ENCODE measurements at places on chromosomes 2 and 18.

- DNase-seq = peak; percentile 80
Observed at GRCh38 chr18:46281185-46282176, 177.3 kb downstream of the HAUS1 start.

GRCh38 chr2:129892360-129892759, 87.1 kb upstream of the RAB6C start:
- DNase-seq = no peak

GRCh38 chr2:10536569-10537133, 88.5 kb upstream of the ODC1 start:
- no peak for DNase-seq

- DNase-seq = peak; percentile 24
Observed at GRCh38 chr18:49813069-49813318, 339 bp downstream of the ACAA2 start.

DNA sequence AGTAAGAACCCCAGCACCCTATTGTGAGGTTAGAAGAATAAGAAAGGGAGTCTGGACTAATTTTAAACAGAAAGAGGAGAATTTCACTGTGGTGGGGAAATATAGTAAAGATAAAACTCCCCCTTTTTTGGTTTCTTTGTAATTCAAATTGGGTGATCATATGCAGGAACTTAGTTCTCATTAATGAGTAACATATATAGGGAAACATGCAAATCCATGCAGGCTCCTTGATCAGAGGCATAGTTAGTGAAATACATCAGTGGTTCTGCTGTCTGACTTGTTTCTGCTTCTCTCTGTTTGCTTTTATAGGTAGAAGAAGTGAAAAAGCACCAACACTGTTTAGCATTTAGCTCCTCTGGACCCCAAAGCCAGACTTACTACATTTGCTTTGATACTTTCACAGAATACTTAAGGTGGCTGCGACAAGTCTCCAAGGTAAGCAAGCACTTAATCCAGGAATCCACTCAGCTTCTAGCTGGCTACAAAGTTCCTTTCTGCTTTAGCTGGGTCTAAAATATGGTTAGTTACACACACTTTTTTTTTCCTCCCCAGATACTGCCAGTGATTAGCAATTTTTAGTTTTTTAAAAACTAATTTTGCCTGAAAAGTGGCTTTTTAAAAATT, 123.2 kb downstream of the PHLPP1 start:
- no peak for DNase-seq

GRCh38 chr2:62568983-62569837, 63.2 kb upstream of the TMEM17 start:
- DNase-seq = no peak

DNA sequence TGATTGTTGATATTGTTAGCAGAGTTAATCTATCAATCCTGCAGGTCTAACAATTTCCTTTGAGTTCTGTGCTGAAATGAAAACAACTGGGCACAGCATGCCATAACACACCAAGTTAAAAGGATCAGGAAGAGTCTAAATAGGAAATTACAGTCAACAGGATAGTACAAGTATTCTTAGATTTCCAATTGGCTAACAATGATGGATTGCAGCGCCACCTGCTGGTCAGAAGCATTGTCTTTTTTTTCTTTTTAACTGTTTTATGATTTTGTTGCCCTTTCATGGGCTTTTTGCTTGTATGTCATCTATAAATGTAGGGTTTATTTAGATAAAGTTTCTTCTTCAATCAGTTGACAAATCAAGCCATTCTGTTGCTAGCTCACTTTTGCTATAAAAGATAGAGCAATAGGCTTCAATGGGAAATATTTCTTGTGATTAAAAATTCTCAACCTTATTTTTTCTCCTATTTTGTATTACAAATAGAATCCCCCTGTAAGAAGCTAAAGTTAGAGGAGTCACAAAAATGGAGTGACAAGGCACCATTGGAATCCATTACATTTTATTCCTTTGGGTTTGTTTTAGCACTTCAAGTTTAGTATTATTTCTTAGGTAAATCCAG, 40.8 kb upstream of the RPRM start:
- peak; percentile 45 for DNase-seq

DNA sequence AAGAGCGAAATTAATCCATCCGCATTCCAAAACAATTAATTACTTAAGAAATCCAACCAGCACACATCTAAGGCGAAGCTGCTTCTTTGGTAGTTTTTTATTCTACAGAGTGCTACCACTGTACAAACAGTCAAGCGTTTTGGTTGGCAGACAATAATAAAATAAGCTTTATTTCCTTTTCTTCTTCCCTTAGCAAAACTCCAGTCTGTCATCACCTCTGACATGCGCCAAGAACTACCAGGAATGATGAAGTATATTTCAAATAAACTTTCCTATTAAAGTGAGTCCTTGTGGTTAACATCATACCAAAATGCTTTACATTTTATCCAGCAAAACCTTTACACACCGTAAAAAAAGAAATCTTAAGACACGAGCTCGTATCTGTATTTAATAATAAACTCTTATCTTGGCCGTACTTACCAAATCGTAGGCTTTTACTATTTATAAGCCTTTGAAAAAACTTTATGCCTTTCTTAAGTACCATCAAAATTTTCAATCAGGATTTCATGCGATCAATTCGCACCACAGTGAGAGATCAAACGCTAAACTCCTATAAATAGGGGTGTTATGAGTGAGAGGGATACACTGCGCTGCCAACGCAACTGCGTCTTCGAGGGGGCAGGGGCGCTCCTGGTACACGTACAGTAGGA, 1.3 kb downstream of the ATL2 start:
- DNase-seq = no peak

DNA sequence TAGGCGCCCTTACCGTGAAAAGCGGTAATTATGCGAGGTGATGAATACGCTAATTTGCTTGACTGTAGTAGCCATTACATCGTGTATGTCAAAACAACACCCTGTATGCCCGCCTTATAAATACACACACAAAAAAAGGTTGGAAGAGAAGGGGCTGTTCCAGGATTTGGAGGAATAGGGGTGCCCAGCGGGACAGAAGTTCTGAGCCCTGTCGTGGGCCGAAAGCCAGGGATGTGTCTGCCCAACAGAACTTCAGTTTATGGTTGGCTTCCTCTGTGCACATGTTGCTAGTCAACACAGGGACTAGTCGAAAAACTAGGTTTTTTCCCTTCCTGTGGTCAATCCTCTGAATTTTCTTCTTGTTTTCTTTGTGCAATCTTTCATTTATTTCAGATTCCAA, 182.5 kb downstream of the ACKR3 start:
- no peak for DNase-seq

GRCh38 chr2:43121580-43122314, 104.7 kb downstream of the ZFP36L2 start:
- DNase-seq = no peak

- DNase-seq = no peak
Observed at GRCh38 chr2:101731221-101732054, 33.9 kb downstream of the MAP4K4 start.

- DNase-seq = peak; percentile 8
Observed at GRCh38 chr2:195709901-195710806, 53.1 kb downstream of the SLC39A10 start.

DNA sequence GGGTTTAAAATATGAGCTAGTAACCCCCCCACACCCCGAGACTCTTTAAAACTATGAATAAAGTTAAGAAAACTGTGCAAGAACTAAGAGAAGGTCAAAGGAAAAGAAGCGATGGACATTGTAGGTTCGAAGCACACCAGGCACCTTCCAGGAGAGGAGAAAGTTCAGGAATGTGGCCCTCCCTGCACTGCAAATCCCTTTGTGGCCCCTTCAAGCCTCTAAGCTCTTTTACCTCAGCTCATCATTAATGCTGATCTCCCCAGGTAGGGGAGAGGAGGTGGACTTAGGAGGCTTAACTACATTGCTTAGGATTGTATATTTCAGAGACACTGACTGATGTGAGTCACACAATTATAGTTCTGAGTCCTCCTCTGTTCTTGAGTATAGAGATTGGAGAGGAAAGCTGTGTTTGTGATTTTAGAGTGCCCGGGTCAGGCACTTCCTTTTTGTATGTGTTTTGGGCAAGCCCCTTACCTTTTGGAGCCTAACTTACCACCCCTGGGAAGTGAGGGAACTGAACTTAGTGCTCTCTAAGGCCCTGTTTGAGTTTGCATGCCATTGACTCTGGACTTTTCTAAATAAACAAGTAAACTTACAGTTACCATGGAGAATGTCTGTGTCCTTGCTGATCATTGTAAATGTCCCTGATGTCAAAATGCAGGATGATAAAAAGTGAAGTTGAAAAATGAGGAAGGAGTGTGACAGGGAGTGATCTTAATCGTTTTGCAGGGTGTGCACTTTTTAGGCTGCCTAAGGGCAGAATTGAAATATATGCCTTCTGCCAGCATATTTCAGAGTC, 140.8 kb upstream of the ZEB2 start:
- peak; percentile 8 for DNase-seq

GRCh38 chr2:25374411-25374810, 32.7 kb upstream of the DNMT3A start:
- no peak for DNase-seq

GRCh38 chr2:218819093-218819492, 12.5 kb downstream of the PRKAG3 start:
- no peak for DNase-seq

DNA sequence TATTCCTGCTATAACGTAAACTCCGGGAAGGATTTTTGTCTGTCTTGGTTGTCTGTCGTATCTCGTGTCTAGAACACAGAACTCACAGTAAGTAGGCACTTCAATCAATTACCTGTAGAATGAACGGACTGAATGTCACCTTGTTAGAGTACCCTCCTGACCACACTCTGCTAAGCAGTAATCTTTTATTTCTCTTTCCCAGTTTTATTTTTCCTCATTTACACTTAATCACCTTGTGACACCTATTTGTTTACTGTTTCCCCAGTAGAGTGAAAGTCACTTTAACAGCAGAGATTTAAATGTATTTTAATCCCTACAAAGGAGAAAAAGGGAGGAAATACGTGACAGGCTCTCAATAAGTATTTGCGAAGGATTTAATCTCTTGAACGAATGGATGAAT, 514 bp upstream of the EPB41L5 start:
- DNase-seq = no peak

- no peak for DNase-seq
Observed at GRCh38 chr2:69011611-69012157, 1.3 kb upstream of the ANTXR1 start.

DNA sequence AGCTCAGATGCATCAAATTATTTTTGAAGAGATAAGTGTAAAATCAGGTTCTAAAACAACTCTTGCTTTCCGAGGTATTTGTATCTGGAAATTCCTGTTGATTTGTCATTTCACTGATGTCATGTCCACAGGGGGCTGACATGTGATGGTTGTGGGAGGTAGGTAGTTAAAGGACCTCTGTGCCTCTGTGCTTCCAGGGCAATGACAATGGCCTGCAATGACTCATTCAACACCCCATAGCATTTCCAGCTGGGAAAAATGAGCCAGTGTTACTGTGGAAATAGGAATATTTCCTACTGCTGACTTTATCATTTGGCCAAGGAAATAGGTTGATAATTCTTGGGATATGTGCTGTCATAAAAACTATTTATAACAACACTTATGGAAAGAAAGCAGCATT, 86.2 kb upstream of the CCDC195 start:
- peak; percentile 55 for DNase-seq

- no peak for DNase-seq
Observed at GRCh38 chr2:134727385-134727784, 8.6 kb upstream of the TMEM163 start.

GRCh38 chr18:23812546-23813440, 123.5 kb downstream of the LAMA3 start:
- peak; percentile 48 for DNase-seq

DNA sequence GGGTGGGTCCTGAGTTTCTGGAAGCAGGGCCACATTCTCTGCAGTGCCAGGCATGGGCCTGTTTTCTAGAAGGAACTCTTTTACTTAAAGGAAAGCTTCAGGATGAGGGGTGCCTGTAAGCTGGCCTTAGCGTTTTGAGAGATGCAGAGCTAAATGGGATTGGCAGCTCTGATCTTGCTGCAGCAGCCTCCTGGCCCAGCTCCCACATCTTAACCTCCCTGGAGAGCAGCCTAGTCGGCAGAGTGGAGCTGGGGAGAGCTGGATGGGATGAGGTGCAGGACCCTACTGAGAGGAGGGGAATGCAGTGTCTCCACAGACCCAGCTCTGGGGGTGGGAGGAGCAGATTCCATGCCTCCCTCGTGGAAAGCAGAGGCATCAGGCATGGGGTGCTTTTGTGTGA, 52.0 kb downstream of the TMEM17 start:
- DNase-seq = no peak

DNA sequence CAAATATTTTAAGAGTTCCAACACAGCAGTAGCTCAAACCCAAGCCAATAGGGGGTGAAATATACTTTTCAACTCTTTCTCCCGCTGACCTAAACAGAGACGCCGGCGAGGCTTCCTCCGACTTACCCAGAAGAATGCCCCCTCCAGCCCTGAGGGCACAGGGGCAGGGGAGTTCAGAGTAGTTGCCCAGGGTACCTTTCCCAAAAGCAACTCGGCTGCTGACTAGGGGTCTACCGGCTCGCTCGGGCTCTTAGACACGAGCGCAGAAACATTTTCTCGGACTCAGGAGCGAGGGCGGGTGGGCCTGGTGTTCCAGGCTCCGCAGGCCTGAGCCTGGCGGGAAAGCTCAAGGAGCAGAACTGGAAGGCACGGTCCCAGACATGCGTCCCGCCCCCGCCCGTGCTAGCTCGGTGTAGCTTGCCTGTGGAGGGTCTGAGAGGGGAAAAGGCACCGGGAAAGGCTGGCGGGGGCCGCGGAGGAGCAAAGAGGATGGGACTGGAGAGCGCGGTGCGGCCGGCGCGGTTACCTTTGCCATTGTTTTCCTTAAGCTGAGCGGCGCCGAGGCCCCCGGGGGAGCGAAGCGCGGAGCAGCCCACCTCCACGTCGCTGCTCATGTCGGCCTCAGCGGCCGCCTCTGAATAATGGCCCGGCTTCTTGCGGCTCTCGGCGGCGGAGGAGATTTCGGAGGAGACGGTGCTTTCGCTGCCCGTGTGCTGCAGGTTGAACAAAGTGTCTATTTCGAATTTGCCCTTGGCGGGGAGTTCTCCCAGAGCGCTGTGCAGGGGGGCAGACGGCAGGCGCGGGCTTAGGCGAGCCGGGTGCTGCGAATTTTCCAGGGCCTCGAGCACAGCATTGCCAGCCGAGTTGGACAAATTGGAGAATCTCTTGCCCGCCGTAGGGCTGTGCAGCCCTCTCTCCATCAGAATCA, 674 bp downstream of the EVX2 start:
- DNase-seq = no peak

GRCh38 chr2:60152226-60152833, 401.1 kb downstream of the BCL11A start:
- peak; percentile 27 for DNase-seq

- DNase-seq = no peak
Observed at GRCh38 chr2:236639461-236640235, 70.0 kb downstream of the ACKR3 start.

GRCh38 chr18:74509856-74510769, 13.9 kb downstream of the CNDP2 start:
- DNase-seq = no peak

DNA sequence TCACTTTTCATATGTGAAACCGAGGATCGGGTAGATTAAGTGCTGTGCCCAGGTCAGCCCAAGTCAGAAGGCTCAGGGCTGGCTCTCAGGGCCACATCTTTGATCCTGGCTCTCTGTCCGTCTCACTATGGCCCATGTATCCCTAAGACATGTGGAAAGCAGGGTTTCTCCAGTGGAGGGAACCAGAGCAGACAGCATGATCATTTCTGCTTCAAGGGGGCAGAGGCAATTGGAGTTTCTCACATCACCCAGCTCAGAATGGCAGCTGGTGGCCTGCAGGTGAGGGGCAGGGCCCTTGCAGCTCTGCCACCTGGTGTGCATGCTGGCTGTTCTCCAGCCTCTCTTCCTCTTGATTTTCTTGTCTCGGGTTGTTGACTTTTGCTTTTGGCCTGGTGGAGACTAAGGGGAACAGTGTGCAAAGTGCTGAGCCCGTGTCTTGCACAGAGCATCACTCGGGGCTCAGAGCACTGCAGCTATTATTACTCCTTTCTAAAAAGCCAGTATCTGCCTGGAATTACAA, 27.0 kb downstream of the LDLRAD4 start:
- DNase-seq = no peak

Data from AG08395 (cell line).